ENCODE measurements at places on chromosomes 2 and 18.

DNA sequence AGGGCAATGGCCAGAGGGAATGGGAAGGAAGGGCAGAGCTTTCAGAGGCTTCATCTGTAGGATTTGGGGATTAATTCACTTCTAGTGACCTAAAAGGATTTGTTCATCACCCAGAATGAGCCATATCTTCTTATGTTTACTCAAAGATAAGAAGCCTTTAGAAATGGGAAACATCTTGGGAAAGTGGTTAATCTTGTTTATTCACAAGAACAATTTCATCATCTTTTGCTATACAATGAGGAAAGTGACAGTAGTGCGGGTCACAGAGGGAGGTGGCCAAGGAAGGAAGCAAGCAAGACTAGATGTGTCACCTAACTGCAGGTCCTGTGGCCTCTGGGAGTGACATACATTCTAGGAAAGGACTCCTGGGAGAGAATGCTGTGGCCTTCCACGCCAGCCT, 140.4 kb upstream of the ALPP start:
- peak; percentile 40 for DNase-seq

DNA sequence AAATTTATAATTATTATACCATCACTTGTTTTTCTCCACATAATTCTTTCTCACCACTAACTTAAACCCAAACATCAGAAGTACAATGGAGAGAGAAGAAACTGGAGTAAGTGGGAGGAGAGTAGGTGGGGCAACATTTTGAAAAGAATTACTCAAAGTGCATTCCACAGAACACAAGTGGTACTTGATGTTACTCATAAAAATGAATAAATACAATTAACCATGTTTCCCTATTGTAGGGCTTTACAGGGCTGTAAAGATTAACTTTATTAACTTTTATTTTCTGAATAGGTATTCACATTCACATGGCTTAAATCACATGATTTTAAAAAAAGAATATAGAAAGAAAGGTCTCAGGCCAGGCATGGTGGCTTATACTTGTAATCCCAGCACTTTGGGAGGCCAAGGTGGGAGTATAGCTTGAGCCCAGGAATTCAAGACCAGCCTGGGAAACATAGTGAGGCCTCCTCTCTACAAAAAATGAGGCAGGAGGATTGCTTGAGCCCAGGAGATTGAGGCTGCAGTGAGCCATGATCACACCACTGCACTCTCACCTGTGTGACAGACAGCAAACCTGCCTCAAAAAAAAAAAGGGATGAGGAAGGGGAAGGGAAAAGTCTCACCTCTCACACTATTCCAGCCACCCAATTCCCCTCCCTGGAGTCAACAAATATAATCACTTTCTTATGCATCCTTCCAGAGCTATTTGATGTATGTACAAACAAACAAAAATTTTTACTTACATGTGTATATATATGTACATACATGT, 47.1 kb downstream of the KCNG3 start:
- DNase-seq: no peak

DNA sequence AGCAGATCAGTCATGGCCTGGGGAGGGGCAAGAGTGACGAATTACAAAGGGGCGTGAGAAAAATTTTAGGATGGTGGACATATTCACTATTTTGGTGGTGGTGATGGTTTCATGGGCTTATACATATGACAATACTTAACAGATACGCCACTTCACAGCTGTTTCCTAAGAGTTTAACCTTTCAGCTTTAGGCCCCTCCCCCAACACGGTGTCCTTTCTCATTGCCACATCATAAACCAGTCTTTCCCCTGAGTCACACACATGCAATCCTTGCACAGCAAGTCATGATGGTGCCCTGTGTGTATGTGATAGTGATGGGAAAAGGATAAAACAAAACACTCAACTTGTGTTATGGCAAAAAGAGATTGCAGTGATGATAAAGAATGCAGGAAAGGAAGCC, 47.6 kb upstream of the IL1R1 start:
- DNase-seq: no peak

- no peak for DNase-seq
Observed at GRCh38 chr2:144937910-144938709, 418.2 kb upstream of the ZEB2 start.

DNA sequence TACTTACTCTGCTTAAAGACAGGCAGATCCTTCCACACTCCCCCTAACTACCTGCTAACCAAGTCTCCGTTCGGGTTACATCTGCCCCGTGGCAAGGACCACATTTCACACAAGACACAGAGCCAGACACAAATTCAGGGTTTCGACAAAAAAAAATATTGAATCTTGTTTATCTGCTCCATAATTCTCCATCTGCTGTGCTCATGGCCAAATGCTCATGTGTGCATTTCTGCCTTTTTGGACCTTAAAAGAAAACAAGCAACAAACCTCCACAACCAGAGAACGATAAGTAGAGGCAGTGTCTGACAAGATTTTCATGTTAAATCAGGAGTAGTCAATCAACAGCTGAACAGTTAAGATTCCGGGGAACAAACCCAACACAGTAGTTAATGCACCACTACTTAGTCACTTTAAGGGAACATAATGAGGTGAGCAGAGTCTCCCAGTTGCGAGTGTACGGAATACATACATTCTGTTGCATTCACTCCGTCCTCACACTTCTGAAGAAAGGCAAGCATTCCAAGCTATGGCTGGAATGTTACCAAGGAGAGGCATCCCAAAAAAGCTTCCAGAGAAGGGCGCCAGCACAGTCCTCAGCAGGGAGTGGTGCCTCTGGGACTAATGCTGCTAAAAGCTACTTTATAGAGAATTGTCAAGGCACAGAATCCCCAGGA, 121.0 kb downstream of the ANKRD44 start:
- DNase-seq: no peak

DNA sequence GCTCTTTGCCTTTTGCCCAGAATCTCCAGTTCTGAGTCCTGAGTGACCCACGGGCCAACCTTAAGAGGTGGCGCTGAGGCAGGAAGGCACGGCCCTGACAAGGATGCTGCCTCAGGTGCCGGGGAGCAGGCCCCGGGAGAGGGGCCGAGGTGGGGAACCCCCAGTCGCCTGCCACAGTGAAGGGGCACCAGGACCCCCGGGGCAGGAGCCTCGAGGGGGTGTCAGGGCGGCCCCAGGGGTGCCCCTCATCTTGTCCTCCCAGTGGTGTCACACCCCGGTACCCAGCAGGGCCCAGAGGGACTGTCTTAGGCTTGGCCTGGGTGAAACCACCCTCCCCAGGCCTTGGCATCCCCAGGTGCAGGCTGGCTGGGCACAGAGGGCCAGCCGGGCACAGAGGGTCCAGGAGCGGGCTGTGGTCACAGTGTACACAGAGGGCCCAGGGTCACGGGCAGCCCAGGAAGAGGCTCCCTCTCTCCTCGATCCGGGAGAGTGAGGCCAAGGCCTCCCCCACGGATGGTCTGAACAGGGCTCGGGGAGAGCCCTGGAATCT, 1.0 kb downstream of the PDCD1 start:
- DNase-seq: no peak

GRCh38 chr2:238873381-238873801, 25.5 kb downstream of the TWIST2 start:
- DNase-seq: no peak

- DNase-seq: peak; percentile 96
Observed at GRCh38 chr2:20822535-20823490, at the start of gene LDAH. Gene LDAH (minus strand): TSS chr2:20823101. CDS start chr2:20801463, 21,638 bp downstream.

DNA sequence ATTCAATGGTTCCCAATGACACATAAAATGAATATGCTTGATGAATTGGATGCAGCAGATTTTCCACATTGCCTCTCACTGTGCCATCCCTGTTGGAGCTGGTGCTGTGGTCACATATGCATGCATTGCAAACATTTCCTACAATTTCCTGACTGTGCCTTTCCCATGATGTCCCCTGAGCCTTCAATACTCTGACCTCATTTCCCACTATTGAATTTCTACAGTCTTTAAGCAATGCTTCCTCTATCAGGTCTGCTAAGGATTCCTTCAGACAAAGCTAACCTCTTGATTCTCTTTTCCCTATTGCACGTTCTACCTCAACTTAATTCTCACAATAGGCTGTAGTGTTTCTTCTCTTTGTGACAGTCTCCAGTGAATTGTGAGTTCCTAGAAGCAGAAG, 342.5 kb upstream of the CRIM1 start:
- no peak for DNase-seq

- no peak for DNase-seq
Observed at GRCh38 chr2:217980036-217980435, 22.8 kb downstream of the TNS1 start.

DNA sequence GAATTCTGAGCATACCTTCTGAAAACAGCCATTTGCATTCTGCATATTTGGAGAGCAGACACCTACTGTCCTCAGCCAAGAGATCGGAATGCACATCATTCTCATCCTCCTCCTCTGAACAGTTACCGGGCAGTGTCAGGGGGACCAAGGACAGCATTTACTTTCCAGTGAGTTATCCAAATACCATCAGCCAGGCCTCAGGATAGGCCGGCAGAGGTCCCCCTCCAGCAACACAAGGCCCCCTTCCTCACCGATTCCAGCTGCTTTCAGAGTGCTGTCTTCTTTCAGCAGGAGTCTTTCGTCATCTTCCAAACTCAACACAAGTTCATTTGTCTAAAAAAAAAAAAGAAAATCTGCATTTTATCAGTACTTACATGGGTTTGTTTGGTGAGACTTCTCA, 55.3 kb downstream of the C2orf76 start:
- DNase-seq: no peak

GRCh38 chr2:43230951-43231827, 4.8 kb upstream of the ZFP36L2 start:
- DNase-seq: no peak

DNA sequence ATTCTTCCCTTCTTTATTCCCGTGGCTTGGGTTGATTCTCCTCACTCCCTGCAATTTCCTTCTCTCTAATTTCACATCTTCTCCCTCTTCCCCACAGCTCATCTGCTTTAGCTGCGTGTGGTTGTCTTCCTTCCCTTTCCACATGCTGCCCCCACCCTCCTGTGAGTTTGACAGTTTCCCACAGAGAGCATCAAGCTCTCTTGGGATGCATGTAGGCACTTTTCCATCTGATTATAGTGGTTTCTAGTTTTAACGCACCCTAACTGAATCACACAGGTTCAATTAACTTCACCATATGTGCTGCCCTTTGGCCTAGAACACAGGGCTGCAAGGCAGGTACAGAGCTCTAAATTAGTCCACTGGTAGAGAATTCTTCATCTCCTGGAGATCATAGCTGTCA, 110.5 kb downstream of the TACR1 start:
- DNase-seq: no peak

GRCh38 chr2:216664593-216665034, 30.7 kb downstream of the IGFBP5 start:
- no peak for DNase-seq

GRCh38 chr2:112187805-112188596, 49.8 kb downstream of the FBLN7 start:
- peak; percentile 89 for DNase-seq
